Activated naive CD4-positive, alpha-beta T cell treated with anti-CD3 and anti-CD28 coated beads for 36 hours (primary cell): ENCODE measurements at places on chromosomes 16 and 17.

DNA sequence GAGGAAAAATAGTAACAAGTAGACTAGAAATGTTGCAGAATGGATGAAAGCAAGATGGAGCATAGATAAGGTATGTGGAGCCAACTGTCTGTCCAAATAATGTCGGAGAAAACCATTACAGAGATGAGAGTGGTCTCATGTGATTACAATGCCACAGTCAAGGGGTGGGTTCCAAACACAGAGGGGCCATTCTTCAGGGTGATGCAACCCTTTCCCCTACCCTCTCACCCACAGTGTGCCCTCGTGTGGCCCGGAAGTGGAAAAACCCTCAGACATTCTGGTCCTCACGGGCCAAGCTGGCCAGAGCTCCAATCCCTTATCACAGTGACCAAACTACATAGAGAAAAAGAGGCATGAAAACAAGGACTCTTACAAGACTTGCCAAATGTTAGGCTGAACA is 17.7 kb upstream of the HS3ST3A1 start:
- H3K27me3 ChIP-seq = peaks cover 4% of the 10 kb centered on the region
- no peak overlapping the region for H3K27ac ChIP-seq
- H3K4me1 ChIP-seq = no peaks in the 10 kb centered on the region
- no peak for DNase-seq

DNA sequence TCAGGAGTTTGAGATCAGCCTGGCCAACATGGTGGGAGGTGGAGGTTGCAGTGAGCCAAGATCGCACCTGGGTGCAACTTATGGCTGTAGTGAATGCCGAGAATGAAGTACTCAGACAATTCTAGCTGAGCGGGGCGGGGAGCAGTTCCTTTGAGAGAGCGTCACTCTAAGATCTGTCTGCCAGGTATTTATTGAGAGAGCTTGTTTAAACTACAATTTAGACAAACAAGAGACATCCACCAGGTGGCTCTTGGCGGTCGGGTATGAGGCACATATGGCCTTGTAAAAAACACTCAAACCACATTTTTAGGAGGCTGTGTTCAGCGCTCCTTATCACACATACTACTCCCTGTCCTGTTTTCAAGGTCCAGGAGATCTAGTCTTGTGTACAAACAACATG is 40.6 kb upstream of the CDH1 start:
- H3K4me3 ChIP-seq = no peak overlapping the region
- no peak overlapping the region for H3K27ac ChIP-seq
- H3K4me1 ChIP-seq = no peaks in the 10 kb centered on the region
- H3K36me3 ChIP-seq = no peaks in the 10 kb centered on the region
- no peaks in the 10 kb centered on the region for H3K27me3 ChIP-seq

DNA sequence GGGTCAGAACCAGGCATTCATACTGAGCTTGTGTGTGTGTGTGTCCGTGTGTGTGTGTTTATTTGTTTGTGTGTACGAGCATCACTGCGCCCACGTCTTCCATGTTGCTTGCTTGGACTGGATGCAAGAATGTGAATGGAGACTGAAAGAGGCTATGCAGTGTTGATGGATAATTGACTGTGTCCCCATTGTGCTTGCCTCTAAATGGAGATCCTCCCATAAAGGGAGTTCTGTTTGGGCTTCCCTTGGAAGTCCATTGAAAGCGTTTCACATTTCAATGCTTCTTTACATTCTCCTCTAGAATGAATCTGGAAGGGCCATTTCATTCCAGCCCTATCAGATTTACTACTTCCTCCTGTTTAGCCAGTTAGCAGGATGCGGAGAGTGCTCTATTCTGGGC is 124.0 kb downstream of the GP2 start:
- peaks cover 10% of the 10 kb centered on the region for H3K27me3 ChIP-seq
- no peaks in the 10 kb centered on the region for H3K36me3 ChIP-seq
- H3K4me1 ChIP-seq = no peaks in the 10 kb centered on the region
- no peak overlapping the region for H3K27ac ChIP-seq

DNA sequence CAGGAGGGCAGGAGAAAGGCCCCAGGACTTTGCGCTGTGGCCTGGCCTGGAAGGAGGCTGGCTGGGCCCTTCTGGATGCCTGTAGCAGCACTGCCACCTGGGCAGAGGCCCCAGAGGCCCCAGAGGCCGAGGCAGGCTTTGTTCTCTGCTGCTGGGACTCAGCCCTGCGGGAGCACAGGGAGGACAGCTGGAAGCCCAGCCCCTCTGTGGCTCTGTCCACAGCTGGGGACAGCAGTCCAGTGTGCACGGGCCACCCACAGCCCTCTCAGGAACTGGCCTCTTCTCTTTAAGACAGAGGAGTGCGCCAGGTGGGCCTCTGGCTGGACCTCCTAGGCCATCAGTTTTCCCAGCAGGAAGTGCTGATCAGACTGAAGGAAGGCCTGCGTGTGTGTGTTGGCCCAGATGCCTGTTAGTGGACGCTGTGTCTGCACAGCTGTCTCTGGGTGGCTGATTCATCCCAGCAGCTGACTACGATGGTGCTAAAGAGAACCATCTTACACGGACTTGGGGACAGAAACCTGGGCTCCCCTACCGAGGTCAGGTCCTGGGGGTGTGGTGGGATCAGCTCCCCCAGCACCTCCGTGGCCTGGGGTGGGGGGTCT is 26.9 kb upstream of the ZNF750 start:
- no peak for DNase-seq
- H3K27me3 ChIP-seq = no peaks in the 10 kb centered on the region
- peaks cover 11% of the 10 kb centered on the region for H3K36me3 ChIP-seq
- no peak overlapping the region for H3K27ac ChIP-seq

- H3K4me1 ChIP-seq = peaks cover 27% of the 10 kb centered on the region
- peak; percentile 44 for DNase-seq
- H3K4me3 ChIP-seq = peak within 1 kb of the TSS; percentile 73
- H3K27ac ChIP-seq = no peak within 1 kb of the TSS
These were observed at the start of gene MMP28 for GRCh38 chr17:35795007-35795870. Gene MMP28 (minus strand): TSS chr17:35795641. CDS start chr17:35795377, 264 bp downstream.

DNA sequence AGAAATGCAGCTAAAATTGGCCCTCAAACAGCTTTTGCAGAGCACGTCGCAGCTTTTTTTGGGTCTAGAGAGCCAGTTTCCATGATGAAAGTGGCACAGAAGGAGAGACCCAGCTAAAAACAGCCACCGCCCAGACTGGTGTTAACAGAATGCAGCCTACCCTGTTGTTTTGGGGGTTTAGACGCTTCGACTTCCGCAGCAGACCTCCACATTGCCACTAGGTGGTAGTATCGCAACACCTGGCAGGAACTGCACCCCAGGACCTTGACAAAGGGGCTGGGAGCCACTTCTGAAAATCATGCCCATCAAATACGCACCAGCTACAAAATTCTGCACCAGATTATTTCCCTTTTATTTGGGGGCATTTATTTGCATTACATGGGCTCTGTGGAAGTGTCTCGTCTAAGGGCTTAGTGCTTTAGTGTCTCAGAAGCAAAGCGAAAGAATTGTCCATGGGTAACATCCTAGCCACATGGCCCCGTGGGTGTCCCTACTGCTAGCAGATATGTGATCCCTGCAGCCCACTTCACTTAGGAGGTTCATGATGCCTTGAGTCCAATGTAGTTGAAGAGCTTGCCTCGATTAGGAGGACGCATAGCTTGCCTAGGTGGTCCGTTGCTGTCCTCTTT is 167.1 kb downstream of the HAPSTR1 start:
- H3K4me1 ChIP-seq = no peaks in the 10 kb centered on the region
- H3K27ac ChIP-seq = no peak overlapping the region
- no peaks in the 10 kb centered on the region for H3K36me3 ChIP-seq
- no peaks in the 10 kb centered on the region for H3K27me3 ChIP-seq

DNA sequence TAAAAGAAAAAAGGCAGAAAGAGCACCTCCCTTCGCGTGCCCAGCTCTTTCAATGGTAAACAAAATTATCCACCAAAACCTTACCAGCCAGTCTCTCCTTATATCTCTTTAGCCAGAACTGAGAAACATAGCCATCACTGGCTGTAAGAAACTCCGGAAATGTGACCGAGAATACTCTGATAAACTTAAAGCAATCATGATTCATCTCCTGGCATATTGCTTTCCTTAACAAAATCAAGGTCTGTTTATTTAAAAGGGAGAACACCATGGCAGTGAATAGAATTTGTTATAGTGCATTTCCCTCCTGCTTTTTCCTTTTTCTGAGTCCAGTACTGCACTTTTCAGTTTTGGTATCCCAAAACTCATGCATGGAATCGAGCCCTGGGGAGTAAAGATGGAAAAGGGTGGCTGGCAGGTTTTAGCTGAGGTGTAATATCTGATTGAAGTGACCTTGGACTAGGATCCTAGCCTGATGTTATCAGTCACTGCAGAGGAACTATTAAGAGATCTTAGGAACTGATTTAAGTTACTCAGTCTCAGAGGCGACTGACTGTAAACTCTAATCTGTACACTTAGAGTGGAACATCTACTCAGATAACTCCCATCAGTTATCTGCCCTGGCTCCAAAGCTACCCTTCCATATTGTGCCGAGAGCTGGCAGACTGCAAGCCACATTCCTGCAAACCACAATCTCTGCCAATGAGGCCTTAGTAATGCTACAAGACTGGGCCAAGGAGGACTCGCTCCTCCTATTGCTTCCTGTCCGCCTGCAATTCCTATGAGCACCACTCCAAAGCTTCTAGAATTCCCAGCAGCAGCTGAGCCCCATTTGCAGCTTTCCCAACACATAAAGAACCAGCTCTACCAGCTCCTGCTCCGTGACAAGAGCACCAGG is 7.4 kb upstream of the COX10 start:
- H3K4me3 ChIP-seq = no peak overlapping the region
- DNase-seq = no peak
- peaks cover 64% of the 10 kb centered on the region for H3K36me3 ChIP-seq
- H3K27me3 ChIP-seq = no peaks in the 10 kb centered on the region

DNA sequence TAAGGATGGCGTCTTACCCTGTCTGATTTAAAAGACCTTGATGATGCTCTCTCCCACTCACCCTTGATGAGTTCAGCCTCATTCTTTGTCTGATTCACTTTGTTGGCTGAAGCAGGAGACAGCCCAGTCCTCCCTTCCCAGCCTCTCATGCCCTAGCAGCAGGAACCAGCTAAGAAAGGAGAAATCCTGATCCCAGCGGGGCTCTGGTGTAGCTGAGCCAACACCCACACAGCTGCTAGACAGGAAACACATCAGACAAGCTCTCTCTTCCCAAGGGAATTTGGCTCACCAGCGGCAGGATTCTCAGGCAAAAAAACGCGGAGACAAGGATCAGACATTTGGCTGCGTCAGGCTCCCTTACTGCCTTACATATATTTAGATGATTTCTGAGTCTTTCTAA is 211.5 kb downstream of the CDH11 start:
- DNase-seq = no peak
- H3K36me3 ChIP-seq = no peaks in the 10 kb centered on the region
- H3K4me3 ChIP-seq = no peak overlapping the region

GRCh38 chr17:9905078-9905415 is at the start of gene RCVRN:
Gene RCVRN (minus strand): TSS chr17:9905271. CDS start chr17:9905180, 91 bp downstream.
- no peak within 1 kb of the TSS for H3K4me3 ChIP-seq
- no peaks in the 10 kb centered on the region for H3K36me3 ChIP-seq
- H3K27ac ChIP-seq = no peak within 1 kb of the TSS
- no peak for DNase-seq

DNA sequence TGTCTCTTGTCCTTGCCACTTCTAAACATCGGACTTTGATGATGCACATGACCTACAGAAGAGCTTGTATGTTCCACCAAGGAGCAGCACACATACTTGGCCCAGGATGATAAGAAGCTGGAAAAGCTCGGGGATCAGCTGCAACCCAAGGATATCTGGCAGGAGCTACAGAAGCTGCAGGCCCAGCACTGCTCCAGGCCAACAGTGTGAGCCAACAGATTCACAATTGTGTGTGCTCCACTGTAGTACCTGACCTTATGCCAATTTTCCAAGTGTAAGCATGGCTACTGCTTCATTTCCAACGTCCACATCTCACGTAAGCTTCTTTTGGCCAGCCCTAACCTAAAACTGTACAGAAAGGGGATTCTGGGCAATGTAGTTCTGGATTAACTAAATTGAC is 83.4 kb downstream of the COX10 start:
- DNase-seq = no peak
- no peak overlapping the region for H3K4me3 ChIP-seq
- H3K27ac ChIP-seq = no peak overlapping the region
- no peaks in the 10 kb centered on the region for H3K27me3 ChIP-seq
- peaks cover 22% of the 10 kb centered on the region for H3K4me1 ChIP-seq

- H3K27ac ChIP-seq = no peak overlapping the region
- H3K36me3 ChIP-seq = no peaks in the 10 kb centered on the region
- H3K4me3 ChIP-seq = no peak overlapping the region
- H3K27me3 ChIP-seq = no peaks in the 10 kb centered on the region
- no peak for DNase-seq
These were observed 418.9 kb downstream of the CDH8 start for GRCh38 chr16:61617219-61617783.

DNA sequence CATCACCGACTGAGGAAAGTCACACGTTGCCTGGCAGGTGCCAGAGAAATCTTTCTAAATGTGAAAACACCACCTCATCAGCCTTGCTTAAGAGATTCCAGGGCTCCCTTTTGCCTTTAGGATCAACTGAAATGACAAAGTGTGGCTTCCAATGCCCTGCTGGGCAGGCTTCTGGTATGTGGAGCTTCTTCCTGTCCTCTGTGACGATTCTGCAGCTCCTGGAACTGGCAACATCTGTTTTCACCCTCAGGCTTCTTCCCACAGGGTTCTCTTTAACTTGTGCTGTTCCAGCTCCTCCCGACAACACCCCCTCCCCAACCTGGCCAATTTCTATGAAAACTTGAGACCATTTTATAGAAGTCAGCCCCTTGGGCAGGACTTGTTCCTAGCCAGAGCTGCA is 4.8 kb upstream of the ZDHHC1 start:
- DNase-seq = no peak
- H3K36me3 ChIP-seq = no peaks in the 10 kb centered on the region
- no peak overlapping the region for H3K27ac ChIP-seq
- no peak overlapping the region for H3K4me3 ChIP-seq
- peaks cover 20% of the 10 kb centered on the region for H3K27me3 ChIP-seq

DNA sequence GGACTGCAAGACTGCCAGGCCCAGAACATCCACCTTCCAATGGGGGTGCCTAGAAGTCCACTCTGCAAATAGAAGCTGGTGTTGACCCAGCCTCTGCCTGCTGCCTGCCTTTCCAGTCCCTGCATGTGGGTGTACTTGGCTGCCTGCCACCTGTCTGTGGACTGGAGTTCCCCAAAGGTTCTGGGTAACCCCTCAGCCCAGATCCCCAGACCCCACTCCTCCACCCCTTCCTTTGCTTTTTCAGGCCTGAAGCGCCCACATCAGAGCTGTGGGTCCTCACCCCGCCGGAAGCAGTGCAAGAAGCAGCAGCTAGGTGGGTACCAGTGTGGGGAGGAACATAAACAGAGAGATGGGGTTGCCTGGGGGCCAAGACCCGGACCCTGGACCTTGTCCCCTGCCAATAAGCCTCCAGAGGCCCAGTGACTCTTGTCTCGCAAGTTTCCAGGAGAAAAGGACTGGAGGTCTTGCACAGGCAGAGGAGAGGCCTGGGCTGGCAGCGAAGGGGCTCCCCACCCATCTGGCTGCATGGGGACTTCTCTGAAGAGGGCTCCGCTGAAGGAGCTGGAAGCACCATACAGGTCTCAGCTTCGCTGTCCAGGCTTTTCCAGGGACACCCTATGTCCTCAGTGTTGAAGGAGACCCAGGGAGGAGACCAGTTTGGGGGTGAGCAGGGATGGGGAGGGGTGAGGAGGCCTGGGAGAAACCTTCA is 34.3 kb downstream of the NLRC5 start:
- H3K36me3 ChIP-seq = peaks cover 71% of the 10 kb centered on the region
- no peak overlapping the region for H3K4me3 ChIP-seq
- peaks cover 81% of the 10 kb centered on the region for H3K4me1 ChIP-seq
- H3K27me3 ChIP-seq = no peaks in the 10 kb centered on the region
